ENCODE measurements at places on chromosomes 1 and 21.

- DNase-seq: no peak
Measured at GRCh38 chr1:101652484-101652883, 344.2 kb downstream of the OLFM3 start.

DNA sequence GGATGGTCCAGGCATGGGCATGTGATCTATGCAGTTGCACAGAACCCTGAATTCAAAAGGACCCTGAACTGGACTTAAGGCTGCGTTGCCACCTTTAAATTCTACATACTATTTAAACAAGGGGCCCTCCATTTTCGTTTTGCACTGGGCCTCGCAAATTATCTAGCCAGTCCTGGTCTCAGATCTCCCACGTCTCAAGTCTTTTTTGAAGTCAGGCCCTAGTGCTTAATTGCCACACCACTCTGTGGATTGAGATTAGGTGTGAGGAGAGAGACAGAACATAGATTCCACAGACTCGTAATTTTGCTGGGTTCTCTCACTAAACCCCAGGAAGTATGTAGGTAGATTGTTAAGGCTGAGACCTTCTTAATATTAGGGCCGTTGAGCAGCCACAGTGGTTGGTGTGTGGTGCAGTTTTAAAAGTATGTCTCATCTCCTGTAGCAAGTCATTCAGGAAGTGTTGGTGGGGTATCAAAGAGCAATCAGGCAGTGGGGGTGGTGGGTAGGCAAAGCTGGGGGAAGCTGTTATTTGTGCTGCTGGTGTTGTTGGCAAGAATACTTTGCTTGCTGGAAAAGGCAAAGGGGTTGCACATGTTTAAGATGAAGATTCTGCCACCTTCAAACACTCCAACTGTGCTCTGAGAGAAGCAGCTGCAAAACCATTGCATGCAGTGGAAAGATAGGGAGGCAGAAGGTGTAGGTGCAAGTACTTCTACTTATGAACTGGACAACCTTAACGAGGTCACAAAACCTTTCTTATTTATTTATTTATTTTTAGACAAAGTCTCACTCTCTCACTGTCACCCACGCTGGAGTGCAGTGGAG is 11.2 kb downstream of the CD84 start:
- DNase-seq: no peak

GRCh38 chr1:94863919-94864318 is 43.8 kb downstream of the SLC44A3 start:
- DNase-seq: no peak

GRCh38 chr1:185014941-185015340 is 30.4 kb upstream of the RNF2 start:
- no peak for DNase-seq

- no peak for DNase-seq
Measured at GRCh38 chr1:33332357-33332789, 11.5 kb upstream of the A3GALT2 start.

DNA sequence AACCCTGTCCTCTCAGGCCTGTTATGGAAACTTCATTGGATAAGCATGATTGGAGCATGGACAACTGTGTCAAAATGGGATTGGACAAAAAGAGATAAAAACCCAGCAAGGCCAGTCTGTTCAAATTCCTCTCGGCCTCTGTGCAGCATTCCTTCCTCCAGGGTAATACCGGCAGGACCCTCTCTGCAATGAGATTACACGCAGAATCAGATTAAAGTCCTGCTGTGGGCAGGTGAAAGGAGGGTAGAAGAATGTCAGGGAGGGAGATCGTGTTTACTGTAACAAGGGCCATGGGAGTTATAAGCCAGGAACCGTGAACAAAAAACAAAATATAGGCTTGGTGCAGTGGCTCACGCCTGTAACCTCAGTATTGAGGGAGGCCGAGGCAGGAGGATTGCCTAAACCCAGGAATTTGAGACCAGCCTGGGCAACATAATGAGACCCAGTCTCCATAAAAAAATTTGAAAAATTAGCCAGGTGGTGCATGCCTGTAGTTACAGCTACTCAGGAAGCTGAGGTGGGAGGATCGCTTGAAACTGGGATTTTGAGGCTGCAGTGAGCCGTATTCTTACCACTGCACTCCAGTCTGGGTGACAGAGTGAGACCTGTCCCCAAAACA is 5.6 kb upstream of the EFHD2 start:
- DNase-seq: no peak

DNA sequence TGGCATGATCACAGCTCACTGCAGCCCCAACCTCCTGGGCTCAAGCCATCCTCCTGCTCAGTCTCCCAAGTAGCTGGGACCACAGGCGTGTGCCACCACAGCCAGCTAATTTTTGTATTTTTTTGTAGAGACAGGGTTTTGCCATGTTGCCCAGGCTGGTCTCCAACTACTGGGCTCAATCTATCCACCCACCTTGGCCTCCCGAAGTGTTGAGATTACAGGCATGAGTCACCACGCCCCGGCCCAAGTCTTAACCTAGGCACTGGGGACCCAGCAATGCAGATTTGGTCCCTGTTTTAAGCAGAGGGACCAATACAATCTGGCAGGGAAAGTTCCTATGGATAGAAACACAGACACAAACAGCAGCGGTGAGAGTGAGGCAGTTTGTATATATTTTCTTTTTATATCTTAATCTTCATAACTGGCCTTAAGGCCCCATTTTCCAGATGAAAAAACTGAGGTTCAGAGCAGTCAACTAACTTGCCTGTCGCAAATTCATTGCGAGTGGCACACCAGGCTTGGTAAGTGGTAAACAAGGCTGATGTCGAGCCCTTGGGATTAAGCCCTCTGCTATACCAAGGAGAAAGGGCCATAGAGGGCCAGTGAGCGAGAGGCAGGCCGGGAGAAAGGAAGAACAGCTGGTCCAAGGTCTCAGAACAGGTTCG is 77.8 kb upstream of the TINAGL1 start:
- no peak for DNase-seq

DNA sequence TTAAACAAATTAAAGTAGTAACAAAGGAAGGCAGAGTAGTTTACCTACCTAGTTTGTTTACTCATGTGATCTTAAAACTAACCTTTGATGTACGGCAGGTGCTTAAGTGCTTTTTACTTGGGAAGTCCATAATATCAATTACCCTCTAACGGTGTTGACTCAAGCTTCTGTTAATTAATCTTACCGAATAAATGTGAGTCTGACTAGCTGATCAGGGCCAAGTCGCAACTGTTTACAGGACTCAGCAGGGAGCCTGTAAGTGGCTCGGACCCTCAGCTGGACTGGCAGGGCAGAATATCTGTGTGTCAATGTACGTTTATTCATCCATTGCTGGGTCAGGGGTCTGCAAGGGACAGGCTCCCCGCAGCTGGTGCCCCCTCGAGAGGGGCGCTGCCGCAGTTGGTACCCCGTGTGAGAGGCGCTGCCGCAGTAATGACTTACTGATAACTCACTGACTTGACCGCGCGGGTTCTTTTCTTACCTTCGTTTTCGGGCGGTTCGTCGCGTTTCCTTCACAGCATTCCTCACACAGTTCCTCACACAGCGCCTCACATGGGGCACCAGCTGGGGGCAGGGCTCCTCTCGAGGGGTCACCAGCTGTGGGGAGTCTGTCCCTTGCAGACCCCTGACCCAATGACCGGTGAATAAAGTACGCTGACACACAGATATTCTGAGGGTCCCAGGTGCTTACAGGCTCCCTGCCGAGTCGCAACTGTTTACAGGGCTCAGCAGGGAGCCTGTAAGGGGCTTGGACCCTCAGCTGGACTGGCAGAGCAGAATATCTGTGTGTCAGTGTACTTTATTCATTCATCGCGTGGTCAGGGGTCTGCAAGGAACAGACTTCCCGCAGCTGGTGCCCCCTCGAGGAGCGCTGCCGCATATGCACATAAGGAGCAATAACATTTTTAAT is 3.0 kb downstream of the FMO1 start:
- DNase-seq: no peak

DNA sequence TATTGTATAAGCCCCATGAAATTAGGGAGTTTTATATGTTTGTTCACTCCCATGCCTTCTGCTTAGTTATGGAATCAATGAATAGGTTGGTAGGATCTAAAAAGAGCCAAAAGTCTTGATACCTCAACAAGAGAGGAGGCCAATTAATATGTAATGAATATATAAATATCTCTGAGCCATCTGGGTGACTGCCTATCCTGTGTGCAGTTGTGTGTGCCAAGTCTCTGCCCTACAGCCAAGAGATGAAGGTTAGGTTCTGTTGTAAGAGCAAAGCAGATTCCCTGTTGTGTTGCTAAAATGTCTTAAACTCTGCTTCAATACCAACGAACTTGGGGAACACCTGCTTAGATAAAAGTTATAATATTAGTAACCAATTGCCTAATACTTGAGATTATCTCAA is 61.8 kb upstream of the GORAB start:
- DNase-seq: no peak

DNA sequence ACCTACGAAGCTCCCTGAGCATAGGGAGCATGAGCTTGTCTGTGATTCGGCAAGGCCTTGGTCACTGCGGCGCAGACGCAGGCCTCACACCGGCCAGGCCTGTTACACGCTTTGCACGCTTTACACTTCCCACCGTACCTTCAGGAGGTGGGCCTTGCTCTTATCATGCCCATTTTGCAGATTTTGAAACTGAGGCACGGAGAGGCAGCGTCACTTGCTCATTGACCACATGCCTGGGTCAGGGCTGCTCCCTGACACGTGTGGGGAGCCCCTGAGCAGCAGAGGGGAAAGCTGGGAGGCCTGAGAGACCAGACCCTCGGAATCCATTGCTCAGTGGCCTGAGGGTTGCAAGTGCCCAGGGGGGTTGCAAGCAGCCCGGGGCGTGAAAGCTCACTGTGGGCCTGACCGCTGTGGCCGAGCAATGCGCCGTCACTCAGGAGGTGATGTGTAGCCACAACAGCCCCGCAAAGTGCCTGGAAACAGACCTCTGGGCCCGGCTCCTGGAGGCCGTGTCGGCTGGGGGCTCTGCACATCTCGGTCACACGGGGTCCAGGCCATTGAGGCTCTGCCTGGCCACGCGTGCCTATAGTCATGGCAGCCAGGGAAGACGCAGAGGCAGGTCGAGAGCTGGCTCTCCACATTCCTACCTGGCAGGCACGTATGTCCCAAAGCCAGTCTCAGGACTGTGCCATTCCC is 6.9 kb downstream of the ARHGEF16 start:
- no peak for DNase-seq

DNA sequence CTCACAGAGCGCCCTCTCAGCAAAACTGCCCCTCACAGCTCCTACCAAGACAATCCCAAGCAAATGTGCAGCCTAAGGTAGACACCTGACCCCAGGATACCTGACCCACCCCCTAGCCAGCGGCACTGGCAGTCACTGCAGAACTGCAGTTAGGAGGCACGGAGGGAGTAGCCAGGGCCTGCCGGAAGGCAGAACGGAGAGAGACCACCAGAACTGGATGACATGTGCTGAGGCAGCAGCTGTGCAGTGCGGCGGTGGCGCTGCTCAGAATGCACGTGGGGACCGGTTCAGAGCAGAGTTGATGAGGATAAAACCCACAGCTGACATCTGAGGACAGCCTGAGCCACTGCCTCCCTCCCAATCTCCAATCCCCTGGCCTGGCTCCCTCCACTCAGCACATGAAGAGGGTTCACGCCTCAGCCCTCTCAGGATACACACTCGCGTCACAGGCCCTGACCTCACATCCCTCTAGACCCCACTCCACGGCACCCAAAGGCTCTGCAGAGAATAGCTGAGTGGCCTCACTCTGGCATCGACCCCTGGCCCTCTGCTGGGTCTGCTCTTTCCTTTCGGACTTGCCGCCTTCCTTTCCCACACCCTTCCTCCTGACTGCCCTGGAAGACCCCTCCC is 29.6 kb downstream of the UBE2G2 start:
- no peak for DNase-seq

DNA sequence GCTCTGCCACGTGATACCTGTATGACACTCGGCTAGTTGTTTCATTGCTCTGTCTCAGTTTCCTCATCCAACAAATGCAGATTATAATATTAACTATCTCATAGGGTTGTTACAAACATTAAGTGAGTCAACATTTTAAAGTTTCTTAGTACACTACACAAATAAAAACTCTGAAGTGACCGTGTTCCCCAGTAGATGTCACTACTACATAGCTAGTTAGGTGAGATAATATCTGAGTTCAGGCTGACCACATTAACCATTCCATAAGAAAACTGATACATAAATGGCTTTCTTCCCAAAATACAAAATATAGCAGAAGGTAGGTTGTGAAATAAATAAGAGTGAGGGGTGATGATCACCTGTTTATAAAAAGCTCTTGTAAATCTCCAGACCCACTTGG is 214.1 kb downstream of the NUF2 start:
- no peak for DNase-seq

DNA sequence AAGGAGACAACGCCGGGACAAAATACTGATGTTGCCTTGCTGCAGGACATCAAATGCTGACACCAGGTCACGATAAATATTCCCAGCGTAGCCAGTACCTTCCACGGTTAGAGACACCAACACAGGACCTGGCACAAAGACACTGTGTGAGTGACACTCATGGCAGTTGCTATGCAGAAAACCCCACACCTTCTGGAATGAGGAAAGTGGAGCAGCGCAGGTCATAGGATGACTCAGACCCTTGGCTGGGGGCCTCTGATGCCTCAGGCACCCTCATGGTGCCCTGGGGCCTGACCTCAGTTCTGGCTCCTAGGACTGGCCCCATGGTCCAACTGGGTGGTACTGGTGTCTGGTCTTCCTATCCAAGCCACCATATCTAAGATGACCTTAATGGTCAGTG is 7.0 kb downstream of the DCST2 start:
- no peak for DNase-seq

DNA sequence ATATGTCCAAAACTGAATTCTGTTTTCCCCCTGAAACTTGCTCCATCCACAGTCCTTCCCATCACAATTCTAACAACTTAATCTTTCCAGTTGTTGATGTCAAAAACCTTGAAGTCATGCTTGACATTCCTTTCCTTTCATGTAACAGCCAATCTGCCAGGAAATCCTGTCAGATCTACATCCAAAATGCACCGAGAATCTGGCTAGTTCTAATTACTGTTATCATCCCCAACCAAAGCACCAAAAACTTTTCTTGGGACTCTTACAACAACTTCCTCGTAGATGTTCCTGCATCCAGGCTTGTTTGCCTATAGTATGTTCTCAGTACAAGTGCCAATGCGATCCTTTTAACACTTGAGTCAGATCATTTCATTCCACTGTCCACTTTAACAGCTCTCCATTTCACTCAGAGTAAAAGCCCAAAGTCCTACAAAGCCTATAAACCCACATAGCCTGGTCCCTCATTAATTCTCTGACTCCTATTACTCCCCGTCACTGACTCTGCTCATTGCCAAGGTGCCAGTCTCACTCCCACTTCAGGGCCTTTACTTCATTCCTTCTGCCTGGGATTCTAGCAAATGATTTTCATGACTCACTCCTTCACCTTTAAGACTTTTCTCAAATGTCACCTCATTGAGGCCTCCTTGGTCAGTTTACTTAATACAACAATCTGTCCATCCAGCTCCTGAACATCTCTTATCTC is 493.2 kb upstream of the NFIA start:
- no peak for DNase-seq

All from frontal cortex (tissue), 4 donors.